ENCODE measurements at places on chromosomes 7 and 10.

DNA sequence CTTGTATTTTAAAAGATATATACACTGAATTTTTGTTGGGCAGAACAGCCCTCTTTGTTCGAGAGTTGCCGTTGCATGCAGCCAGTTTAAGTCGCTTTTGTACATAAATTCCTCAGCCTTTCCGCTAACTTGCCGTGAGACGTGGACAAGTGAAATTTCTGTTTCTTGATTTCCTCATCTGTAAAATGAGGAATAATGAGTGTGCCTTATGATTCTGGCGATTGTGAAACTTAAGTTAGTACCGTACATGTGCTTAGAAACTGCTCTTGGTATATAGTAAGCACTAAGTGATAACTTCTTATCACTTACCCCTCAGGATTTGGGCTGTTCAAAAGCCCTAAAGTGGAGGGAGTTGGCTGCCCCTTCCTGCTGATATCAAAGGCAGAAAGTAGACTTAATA lies 1.4 kb downstream of the CCNJ start:
- no peak for DNase-seq

GRCh38 chr10:47176903-47177868 lies 122.8 kb upstream of the GDF10 start:
- no peak for DNase-seq

DNA sequence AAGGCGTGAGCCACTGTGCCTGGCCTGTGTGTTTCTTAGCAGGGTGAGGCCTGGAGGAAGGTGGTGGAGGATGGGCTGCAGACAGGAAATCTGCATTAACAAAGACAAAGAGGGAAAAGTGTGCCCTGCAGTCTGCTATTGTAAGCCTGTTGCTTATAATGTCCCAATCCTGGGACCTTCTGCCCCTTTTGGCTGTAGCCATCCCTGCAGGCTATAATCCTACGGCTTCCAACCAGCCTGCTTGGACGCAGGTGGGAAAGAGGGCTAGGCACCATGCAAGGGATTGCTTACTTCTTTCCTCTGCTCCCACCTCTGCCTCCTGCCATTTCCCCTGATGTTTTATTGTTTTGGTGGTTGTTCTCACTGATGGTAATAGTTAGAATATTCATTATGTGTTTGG lies 434.3 kb downstream of the PLXNA4 start:
- no peak for DNase-seq

DNA sequence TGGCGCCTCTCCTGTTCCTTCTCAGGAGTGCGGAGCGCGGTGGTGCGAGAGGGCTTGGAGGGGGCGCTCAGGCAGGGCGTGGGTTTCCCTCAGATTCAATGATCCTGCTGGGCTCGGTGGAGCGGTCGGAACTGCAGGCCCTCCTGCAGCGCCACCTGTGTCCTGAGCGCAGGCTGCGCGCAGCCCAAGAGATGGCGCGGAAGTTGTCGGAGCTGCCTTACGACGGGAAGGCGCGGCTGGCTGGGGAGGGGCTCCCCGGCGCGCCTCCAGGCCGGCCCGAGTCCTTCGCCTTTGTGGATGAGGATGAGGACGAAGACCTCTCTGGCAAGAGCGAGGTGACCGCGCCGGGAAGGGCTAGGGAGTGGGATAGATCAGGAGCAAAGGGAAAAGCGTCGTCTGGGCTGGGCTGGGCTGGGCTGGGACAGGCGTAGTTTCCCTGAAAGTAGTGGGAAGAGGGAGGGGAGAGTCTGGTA lies 17.0 kb downstream of the FAM131B start:
- no peak for DNase-seq

- DNase-seq: no peak
Observed at GRCh38 chr7:105126436-105126975, 112.5 kb downstream of the KMT2E start.

GRCh38 chr7:117323305-117323850 lies 520 bp upstream of the WNT2 start:
- no peak for DNase-seq

DNA sequence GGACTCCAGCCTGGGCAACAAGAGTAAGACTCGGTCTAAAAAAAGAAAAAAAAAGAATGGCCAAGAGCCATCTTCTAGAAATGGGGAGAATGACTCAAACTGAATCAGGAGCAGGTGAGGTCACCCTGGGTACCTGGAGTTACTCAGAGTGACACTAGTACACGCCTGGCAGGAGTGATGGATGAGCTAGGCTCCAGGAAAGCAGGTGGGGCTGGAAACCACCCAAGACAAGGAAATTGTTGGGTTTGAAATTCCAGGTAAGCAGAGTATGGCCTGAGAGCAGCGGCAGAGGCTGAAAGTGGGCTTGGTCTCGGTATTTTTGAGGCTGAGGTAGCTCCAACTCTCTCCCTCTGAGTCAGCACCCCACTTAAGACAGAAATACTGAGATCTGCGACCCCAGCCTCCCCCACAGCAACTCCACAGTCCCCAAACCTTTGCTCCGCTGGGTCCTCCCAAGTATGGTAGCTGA lies 18.5 kb downstream of the DDIT4 start:
- DNase-seq: no peak

DNA sequence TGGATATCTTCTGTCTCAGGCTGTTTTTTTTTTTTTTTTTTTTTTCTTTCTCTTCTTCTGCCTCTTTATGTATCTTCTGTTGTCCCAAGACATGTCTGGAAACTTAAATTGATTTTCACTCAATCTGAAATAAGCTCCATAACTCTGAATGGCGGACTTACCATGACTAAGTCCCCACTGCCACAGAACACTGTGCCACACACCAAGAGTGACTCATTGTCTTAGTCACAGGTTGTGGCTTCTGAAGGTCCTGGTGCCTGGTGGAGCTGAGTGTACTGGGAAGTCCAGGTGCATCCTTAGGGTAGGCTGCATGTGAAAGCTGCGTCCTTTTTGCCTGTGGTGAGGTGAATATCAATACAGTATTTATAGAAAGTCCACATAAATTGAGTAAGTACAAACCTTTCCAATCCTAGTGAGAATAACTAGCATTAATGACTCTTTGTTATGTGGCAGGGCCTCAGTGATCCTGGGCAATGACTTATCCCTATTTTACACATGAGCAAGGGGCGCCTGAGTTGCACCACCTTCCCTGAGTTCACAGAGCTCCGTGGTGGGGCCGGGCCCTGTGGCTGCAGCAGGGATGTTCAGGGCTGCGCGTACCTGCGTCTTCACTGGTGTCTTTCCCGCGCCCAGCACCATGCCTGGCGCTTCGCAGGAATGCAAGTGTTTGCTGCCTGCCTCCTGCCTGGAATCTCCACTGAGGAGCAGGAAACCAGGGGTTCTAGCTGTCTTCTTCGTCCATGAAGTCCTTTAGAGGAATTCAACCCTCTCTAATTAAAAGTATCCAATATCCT lies 4.3 kb downstream of the PFKP start:
- DNase-seq: no peak

GRCh38 chr10:111962951-111963350 lies 220.6 kb downstream of the GPAM start:
- no peak for DNase-seq

DNA sequence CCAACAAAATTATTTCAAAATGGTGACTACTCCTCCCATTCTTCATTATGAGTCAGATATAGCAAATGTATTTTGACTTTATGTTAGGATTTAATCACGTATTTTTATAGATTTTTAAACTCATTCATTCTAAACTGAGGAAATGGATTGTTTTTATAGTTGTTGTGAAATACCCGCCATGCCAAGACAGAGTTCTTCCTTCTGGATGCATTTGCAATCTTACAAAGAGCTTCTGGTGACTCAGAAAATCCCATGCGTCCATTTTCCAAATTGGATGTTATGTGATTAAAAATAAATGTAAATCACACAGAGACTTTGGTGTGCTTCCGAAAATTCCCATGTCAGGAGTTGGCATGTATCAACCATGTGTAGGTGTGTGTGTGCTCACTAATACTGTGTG lies 179.3 kb downstream of the TRIL start:
- no peak for DNase-seq

- DNase-seq: no peak
Observed at GRCh38 chr7:157513682-157514081, 176.9 kb downstream of the DNAJB6 start.

DNA sequence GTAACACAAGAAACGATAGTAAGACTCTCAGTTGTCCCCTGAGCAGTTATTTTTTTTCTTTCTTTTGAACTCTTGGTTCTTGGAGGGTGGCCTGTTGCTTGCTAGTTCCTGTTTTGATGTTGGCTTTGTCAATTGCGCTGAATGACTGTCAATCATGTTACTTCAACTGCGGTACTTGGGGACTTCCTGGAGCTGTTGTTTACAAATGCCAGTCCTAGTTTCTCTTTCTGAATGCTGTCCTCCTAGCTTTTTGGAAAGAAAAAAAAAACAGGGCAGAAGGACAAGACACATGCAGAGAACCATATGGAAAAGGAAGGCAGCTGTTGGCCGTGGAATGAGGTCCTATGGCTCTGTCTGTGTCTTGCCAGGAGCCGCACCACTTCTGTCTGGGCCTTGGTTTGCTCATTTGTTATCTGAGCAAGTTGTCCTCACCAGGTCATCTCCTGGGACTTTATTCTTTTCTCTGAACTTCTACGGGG lies 7.0 kb upstream of the PDCD4 start:
- no peak for DNase-seq

DNA sequence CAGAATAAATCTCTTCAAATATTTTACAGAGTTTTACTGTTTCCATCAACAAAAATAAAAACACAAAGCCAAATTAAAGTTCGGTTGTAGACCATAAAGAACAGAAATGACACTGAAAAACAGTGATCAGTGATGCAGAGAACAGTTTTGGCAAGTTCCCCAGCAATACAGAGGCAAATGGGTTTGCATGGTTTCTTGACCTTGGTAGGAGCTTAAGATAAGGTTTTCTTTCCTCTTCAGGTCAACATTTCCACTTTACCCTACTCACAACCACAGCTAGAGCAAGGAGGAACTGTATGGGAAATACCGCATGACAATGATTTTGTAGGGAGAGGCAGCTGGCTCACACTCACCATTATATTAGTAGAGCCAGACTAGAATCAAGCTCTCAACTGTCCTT lies 199.5 kb downstream of the SH2D4B start:
- no peak for DNase-seq

GRCh38 chr7:155293721-155294510 lies 3.8 kb upstream of the INSIG1 start:
- DNase-seq: no peak

- DNase-seq: no peak
Observed at GRCh38 chr10:130354573-130354954, 218.4 kb downstream of the GLRX3 start.

- no peak for DNase-seq
Observed at GRCh38 chr10:104678658-104679057, 37.6 kb downstream of the SORCS3 start.

- no peak for DNase-seq
Observed at GRCh38 chr7:30815388-30815854, 44.2 kb downstream of the MINDY4 start.

DNA sequence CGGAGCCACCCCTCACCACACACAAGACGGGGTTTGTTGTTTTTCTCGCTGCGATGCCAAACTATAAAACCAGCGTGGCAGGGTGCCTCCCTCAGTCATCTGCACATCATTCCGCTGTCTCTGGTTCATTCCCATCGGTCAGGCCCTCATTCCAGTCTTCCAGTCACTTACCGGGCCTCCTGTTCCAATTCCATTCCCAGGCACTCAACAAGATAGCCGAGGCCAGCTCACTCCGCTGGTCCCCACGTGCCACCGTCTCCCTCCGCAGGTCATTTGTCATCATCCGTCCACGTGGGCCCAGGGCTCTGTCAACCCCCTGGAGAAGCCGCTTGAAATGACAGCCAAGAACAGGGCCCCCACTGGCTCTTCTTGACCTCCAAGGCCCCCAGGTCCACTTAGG lies 6.1 kb upstream of the TMEM184A start:
- DNase-seq: no peak

- no peak for DNase-seq
Observed at GRCh38 chr7:24024276-24025068, 259.5 kb upstream of the NPY start.

DNA sequence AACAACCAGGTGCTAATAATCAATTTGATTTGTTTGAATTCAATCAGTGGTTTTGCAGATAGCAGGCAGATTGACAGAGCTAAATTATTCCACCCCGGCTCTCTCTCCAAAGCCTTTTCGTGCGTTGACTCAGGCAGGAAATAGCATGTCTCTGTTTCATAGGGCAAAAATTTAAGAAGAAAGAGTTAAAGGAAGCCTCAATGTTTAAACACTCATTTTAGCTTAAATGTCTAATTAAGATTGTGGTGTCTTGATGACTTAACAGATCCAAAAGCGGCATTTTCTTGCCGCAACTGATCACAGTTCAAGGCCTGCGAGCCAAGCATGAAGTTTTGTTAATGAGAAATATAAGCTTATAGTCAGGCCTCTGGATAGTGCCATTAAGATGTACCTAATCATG lies 1051.1 kb upstream of the AUTS2 start:
- DNase-seq: no peak

- DNase-seq: no peak
Observed at GRCh38 chr10:108303149-108303548, 1138.6 kb upstream of the SORCS1 start.

DNA sequence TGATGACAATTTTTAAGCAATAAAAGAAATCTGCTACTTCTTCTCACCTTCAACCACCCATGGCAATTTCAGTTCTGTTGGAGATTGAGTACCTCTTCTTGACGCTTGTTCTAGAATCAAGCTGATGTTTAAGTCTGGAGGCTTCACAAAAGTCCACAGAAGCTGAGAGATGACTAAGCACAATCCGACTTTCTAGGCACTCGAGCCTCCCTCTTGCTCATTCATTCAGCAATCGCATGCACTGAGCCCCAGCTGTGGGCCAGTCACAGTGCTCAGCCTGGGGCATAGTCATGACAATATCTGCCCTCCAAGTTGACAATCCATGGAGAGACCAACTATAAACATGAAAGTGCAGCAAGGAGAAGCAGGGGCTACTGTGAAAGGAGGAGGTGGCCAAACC lies 103.2 kb downstream of the IPMK start:
- DNase-seq: no peak

- no peak for DNase-seq
Observed at GRCh38 chr10:109592391-109592790, 330.9 kb downstream of the XPNPEP1 start.

DNA sequence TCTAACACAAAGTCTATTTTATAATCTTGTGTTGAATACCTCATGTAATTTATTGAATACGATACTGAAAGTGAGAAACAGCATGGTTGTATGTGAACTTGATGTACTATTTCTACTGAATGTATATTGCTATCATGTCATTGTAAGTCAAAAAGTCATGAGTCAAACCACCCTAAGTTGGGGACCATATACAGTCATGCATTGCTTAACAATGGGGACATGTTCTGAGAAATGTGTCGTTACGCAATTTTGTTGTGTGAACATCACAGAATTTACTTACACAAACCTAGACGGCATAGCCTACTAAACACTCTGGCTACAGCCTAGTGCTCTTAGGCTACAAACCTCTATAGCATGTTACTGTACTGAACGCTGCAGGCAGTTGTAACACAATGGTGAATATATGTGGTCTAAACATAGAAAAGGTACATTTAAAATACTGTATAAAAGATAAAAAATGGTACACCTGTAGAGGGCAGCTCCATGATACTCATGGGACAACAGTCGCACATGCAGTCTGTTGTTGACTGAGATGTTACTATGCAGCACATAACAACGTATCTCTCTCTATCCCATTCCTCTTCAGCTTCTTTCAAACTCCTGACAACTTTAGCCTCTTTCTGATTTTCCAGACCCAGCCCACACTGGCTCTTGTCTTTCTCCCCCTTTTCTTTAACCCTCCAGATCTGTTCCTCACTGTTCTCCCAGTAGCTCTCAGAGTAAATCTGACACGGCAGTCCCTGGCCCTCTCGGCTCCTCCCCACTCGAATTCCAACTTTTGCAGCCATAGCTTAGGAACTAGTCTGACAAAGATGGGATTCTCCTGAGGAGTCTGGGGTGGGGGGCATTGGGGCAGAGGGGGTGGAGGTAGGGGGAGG lies 90.1 kb downstream of the SNX10 start:
- no peak for DNase-seq

Data from T47D (cell line).